ENCODE measurements at places on chromosomes 13 and 19. TPM values are rescaled to one million over a fixed set of nuclear protein-coding genes. Genes with fewer than 3 reads are reported as not detected.

Gene ADGRE2
- total RNA-seq, result 37.0 TPM

Gene SPACA4
- total RNA-seq, result not detected

Gene KLK2
- not detected for total RNA-seq

Gene ZNF607
- total RNA-seq, result 5.1 TPM

Gene TEX26
- not detected for total RNA-seq

Gene FGF22
- total RNA-seq, result 0.58 TPM

Gene PBX4
- total RNA-seq, result 11.1 TPM

Gene CEACAM7
- total RNA-seq, result not detected

Gene PLIN4
- total RNA-seq, result 0.33 TPM

Gene ZIC2
- total RNA-seq, result not detected

Gene ZNF221
- 2.2 TPM for total RNA-seq

Gene PCDH9
- 0.43 TPM for total RNA-seq

Gene RGL3
- total RNA-seq, result 0.48 TPM

Gene ZNF667
- total RNA-seq, result 1.6 TPM

Gene SIGLEC11
- 0.40 TPM for total RNA-seq

Gene ZNF93
- total RNA-seq, result 4.2 TPM

Gene PROZ
- not detected for total RNA-seq

Gene UQCR11
- total RNA-seq, result 99.1 TPM

Gene CBY2
- not detected for total RNA-seq

Gene ELOF1
- 50.0 TPM for total RNA-seq

Gene TMEM143
- 10.2 TPM for total RNA-seq

Gene ZBTB45
- 12.6 TPM for total RNA-seq

Gene SPRED3
- 1.3 TPM for total RNA-seq

Gene ZNF320
- 14.0 TPM for total RNA-seq

Gene IL17D
- total RNA-seq, result 0.33 TPM

Gene FREM2
- not detected for total RNA-seq

Gene TPTE2
- not detected for total RNA-seq

Measured in natural killer cell (primary cell).